ENCODE measurements at places on chromosomes 5 and 9.

GRCh38 chr5:113133211-113133975, 156.8 kb downstream of the DCP2 start:
- DNase-seq: no peak

GRCh38 chr5:45288746-45289145, 407.4 kb downstream of the HCN1 start:
- DNase-seq: no peak

DNA sequence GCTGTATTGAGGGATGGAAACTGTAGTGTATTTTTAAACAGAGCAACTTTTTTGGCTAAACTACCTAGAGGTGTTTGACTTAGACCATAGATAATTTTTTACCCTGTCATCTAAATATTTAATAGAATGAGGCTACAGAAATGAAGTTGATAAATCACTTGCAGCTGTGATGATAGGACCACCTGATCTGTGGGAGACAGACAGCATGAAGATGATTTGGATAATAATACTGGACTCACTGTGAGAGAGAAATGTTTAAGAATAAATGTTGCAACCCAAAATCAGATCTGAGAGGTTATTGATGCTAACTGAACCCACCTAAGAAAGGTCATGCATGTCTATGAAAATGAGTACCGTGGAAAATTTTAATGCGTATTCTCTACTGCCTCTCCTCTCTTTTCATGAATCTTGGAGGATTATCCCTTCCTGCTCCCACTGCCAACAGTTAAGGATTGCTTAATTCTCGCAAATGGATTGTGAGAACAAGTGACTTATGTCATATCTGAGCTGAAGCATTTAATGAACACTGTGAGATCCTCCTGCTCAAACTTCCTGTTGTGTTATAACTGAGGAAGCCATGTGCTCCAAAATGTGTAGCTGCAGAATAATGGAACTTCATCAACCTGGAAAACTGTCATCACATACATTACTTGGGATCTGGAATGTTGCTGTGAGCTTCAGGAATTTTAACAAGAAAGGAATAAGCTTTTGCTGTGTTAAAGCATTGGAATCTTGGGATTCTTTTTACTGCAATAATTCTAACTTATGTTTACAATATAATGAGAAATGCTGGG, 617.9 kb upstream of the CDH18 start:
- no peak for DNase-seq

DNA sequence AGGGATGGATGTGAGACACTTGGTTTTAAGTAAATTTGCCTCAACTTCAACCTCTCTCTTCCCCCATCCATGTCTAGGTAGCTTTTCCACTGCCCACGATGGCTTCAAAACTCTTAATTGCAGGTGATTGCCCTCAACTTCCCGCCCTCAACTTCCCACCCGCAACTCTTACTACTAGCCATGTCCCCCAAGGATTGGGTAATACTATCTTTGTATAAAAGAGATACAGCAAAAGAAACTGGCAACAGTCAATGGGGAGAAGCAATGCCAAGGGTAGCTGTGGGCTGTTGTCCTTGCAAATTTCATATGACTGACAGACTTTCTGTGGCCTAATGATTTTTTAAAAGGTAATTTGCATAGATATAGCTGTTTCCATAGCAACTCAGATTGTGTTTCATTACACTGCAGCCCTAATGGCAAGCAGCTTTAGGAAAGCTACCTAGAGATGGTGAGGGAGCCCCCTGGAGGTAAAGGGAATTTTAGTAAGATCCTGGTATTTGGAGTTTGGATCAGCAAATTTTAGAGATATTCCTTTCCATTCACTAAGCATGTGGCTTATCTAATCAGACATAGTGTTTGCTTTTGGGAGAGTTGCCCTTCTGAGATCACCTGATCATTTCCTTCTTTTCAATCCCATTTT, 421.5 kb upstream of the DAP start:
- DNase-seq: peak; percentile 50

DNA sequence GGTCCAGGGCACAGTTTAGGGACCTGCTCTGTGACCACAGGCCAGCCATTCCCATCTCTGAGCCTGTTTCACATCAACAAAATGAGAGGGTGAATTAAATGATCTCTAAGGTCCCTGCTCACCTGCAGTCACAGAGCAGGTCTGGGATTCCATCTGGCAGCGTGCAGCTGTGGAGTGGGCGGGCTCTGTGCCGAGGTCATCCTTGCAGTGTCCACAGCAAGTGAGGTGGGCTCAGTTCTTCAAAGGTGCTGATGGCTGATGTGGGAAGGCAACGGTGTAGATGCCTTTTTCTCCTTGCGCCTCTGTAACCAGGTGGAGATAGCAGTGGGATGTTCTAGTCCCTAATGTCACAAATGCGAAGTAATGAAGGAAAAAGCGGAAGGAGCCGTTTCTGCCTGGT, 11.9 kb downstream of the OR2V1 start:
- DNase-seq: no peak

GRCh38 chr9:88478246-88478645, 56.7 kb upstream of the NXNL2 start:
- no peak for DNase-seq

DNA sequence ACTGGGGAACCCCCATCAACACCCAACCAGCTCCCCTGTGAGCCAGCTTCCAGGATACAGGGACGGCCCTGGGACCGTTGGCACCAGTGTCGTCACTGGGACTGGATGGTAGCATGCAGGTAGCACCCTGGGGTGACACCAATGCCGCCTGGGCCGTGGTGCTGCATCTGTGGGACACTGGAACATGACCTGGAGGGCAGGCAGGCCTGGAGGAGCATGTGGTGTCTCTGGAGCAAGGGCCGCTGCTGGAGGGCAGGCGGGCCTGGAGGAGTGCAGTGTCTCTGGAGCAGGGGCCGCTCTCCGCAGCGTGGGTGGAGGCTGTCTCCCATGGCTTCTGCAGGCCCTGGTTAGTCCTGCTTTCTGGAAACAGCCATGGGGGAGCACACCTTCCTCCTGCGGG, 13.1 kb downstream of the LPCAT1 start:
- no peak for DNase-seq

DNA sequence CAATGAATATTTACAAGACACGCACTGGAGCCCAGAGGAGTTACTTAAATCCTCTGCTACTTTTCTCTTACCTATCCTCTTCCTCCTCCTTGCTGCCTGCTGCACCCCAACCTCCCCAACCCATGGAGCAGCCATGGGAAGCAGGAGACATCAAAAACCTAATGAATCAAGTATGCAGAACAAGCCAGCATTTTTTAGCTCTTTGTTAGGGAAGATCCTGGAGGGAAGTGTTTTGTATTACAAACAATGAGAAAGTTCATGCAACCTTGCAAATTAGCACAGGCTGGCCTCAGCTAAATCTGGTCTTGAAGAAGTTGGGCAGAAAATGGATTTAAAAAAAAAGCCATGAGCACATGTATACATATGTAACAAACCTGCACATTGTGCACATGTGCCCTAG, 498.8 kb downstream of the KIF4B start:
- DNase-seq: no peak

- no peak for DNase-seq
Observed at GRCh38 chr5:121573721-121574382, 277.8 kb upstream of the FTMT start.
